Adipocyte (in vitro differentiated cells): ENCODE measurements at places on chromosomes 12 and 14.

- no peak for DNase-seq
Measured at GRCh38 chr14:73610687-73611086, 1.6 kb upstream of the ACOT6 start.

DNA sequence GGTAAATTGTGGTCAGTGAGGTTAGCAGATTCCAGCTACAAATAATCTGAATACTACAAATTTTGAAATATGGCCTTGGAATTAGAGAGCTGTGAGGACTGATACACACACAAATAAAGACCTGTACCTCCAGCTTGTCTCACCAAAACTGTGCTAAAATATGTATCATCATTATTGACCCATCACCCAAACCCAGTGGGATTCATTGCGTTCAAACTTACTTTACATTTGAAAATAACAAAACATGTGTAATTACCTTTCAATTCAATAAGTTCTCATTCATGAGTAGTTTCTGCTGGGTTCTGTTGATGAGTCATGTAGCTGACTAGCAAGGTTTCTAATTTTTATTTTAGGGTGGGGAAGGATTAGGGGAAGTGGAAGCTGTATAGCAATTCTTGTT lies 170.9 kb downstream of the MSRB3 start:
- peak; percentile 51 for DNase-seq

GRCh38 chr12:110908377-110909152 lies 11.8 kb downstream of the MYL2 start:
- DNase-seq: no peak

GRCh38 chr14:57609192-57610075 lies 115.8 kb upstream of the CCDC198 start:
- DNase-seq: no peak

DNA sequence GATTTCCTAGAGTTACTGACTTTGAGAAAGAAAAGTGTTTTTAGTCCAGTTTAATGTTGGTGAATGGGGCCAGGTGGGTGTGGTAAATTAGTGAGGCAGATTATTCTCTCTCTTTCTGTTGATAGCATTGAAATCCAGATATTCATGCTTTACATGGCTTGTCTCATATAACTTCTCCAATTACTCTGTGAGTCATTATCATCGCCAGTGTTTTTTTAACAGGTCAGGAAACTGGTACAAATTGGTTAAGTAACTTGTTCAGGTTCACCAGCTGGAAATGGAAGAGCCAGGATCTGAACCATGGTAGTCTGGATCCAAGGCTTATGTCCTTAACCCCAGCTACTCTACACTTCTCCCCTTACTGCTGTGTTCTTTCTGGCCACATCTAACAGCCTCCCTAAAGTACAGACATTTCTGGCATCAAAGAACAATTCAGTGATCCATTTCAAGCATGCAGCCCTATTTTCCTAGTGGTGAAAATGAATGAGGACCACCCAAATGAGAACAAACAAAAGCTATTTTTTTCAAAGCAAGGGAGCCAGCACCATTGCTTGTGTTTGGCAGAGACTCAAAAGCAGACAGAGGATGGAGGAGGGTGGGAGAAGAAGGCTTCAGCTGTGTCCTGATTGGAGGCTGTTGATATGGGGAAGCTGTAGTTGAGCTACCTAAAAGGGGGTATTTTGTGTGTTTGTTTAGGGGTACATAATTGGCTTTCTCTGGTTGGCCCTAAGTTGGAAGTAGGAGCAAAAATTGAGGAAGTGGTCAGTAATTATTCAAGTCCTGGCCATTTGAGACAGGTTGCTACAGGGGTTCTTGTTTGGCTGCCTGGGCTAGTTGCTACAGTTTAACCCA lies 1.7 kb downstream of the IRAK3 start:
- no peak for DNase-seq

DNA sequence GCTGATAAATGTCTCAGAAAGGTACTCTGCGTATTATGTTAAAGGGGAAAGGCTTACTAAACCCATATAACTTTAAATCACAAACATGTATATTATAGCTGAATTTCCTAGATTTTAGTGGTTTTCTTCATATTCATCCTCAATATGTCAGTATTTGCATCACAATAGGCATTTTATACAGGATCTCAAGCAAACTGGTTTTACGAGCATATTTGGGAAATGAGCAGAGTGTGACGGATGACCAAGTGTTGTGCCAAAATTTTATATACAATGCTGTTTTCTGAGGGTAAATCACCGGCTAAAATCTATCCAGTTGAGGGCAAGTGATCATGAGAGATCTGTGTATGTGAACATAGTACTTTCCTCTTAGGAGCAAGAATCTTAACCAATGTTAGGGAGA lies 8.4 kb downstream of the CPM start:
- no peak for DNase-seq

GRCh38 chr12:69170293-69170692 lies 69.1 kb upstream of the CPSF6 start:
- no peak for DNase-seq

DNA sequence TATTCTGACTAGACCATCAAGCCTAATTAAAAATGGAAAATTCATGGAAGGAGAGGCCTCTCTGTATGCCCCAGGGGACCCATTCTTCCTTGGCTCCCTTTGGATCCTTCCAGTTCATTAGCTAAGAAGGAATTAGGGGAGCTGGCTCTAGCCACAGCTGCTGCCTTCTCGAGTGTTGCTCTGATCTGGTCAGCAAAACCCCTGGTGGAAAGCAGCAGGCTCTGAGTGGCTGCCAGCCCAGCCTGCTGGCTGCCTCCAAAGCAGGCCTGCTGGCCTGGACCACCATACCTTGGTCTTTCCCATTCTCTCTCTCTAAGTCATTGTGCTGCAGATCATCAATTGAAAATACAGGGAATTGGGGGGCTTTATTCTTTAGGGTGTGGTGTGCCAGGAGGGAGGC lies 29.0 kb upstream of the AKAP6 start:
- DNase-seq: no peak

- DNase-seq: no peak
Measured at GRCh38 chr12:55034218-55034617, 14.4 kb downstream of the NEUROD4 start.

DNA sequence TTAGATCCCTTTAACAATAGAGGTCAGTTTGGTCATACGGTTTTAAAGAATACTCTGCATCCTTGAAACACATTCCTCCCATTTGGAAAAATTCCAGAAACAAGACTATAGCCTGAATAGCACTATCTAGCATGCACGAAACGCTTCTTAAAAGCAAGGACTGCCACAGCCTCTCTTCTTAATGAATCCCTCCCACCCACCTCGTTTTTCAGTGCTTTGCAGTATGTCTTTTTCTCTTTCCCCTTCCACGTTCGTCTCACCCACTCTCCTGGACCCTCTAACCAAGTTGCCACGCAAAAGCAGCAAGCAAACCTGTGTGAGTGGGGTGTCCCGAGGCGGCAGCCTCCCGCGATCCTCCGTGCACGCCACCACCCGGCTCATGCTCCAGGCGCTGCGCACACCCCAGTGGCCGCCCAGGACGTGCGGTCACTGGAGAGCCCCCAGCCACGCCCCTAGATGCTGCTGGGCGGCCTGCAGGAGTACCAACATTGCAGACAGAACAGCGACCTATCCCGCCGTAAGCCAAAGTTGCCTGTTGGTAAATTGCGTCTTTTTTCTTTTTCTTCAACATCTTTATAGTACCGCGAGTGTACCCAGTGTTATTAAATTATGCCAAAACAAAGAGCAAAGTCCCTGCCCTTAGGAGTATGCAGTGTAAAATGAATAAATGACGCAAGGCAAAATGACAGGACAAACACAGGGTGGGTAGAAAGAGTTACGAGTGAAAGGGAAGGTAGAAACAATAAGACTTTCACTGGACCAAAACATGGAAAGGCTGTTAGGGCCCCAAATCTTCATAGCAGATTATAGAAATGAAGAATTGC lies at the start of gene SLC38A4:
SLC38A4 (minus strand) TSS at position 407 of the 824 bp plus-strand sequence. CDS start 32,926 bp downstream, outside the sequence.
- peak; percentile 73 for DNase-seq

DNA sequence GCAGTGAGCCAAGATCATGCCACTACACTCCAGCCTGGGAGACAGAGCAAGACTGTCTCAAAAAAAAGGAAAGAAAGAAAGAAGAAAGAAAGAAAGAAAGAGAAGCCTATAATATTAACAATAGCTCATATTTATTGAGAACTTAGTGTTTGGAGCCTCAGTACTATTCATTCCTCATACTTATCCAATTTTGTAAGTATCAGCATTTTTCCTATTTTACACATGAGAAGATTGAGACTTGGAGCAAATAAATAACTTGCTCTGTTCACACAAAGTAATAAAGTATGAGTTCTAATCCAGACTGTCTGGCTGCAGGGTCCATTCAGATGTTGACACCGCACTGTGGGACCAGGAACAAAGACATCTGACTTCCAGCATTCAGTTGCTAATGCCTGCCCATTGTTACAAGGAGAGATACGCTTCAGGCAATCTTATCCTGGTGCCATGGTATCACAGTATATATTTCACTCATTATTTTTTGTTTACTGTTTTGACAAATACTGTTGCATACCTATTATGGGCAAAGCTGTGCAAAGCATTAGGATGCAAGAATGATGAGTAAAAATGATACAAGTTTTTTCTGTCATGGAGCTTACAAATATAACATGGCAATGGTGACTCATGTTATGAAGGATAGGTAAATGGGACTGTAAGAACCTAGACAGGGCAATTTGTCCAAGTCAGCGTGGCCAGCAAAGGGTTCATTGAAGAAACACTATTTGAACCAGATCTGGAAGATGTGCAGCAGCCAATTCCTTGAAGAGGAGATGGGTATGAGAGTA lies 21.4 kb upstream of the TMTC2 start:
- DNase-seq: no peak

GRCh38 chr12:84198294-84198946 lies 714.2 kb downstream of the SLC6A15 start:
- no peak for DNase-seq

DNA sequence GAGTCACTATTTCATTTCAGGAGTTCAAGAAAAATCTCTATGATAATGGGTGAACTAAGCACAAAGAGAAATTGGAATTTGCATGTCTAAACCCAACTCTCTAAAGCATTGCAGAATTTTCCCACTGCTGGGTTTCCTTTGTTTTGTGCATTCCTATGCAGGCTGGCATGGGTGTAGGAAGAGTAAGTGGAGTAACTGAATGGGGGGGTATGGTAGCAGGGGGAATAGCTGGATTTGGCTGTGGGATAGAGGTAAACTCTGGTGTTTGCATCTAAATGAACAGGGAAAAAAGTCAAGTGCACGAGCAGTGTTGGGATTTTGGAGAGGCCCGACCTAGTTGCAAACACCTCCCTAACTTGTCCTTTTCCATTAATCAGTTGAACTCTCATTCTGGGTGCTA lies 159.1 kb downstream of the ANO4 start:
- no peak for DNase-seq

GRCh38 chr12:4975574-4975973 lies 65.9 kb downstream of the KCNA1 start:
- DNase-seq: no peak

- peak; percentile 35 for DNase-seq
Measured at GRCh38 chr14:63499701-63500250, 43.4 kb downstream of the PPP2R5E start.

GRCh38 chr12:118337194-118337838 lies 35.4 kb downstream of the TAOK3 start:
- peak; percentile 73 for DNase-seq

- no peak for DNase-seq
Measured at GRCh38 chr14:35701531-35701930, 107.6 kb downstream of the RALGAPA1 start.

- DNase-seq: no peak
Measured at GRCh38 chr12:40635141-40635731, 57.0 kb upstream of the CNTN1 start.

GRCh38 chr12:74988156-74988555 lies 221.5 kb downstream of the KCNC2 start:
- no peak for DNase-seq

DNA sequence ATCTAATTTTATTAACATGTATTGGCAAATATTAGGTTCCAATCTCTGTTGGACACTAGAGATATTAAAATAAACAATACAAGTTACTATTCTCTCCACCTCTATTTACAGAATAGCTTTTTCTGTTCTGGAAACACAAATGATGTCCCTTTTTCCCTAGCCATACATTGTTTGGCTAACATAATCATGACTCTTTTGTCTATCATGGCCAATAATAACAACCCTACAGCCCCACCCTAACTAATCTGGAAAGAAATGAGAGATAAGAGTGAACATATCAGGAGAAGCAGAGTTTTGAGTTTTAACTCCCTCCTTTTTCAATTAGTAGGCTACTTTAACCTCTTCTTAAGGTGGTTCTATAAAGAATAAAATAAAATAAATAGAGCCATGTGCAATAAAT lies 40.2 kb downstream of the RASSF9 start:
- DNase-seq: no peak

DNA sequence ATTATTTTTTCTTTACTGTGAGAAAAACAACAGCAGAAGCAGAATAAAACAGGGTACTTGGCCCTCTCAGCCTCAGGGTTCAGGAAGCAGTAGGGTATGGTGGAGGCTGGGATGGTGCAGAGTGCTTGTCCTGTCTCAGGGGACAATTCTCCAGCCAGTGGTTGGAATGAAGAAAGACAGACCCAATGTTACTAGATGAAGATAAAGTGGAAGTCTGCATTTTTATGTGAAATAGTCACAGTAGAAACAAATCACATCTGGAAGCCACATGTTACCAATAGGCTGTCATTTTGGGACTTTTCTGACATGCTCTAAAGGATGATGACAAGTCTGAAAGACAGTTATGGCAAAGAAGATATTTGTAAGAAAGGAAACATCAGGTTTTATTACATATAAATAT lies 32.3 kb downstream of the PROX2 start:
- peak; percentile 92 for DNase-seq

- peak; percentile 88 for DNase-seq
Measured at GRCh38 chr14:24013654-24014514, 25.2 kb downstream of the DHRS4L2 start.

- DNase-seq: no peak
Measured at GRCh38 chr14:103366741-103367140, 18.5 kb upstream of the MARK3 start.

DNA sequence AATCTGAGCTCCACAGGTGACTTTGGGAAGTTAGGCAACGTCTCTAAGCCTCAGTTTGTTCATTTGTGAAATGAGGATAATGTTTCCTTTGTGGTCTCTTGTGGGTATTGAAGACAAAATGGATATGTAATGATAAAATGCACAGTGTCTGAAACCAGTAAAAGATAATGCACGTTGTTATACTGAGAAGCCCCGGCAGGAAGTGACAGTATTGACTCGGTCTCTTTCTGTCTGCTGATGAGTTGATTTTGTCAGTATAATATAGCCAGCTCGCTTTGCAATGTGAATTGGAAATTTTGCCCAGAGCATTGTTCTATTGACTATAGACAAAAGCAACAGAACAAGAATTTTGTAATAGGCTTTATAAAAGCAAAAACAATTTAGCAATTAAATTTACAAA lies 49.2 kb upstream of the SLC38A1 start:
- DNase-seq: no peak

- no peak for DNase-seq
Measured at GRCh38 chr14:32629236-32629635, 300.1 kb downstream of the AKAP6 start.

GRCh38 chr12:55972042-55972441 lies 1.8 kb upstream of the RAB5B start:
- DNase-seq: peak; percentile 66

GRCh38 chr12:132886529-132887477 lies 602 bp downstream of the CHFR start:
- peak; percentile 60 for DNase-seq
